K562 (cell line): ENCODE measurements at places on chromosomes 16 and 17. TPM values are rescaled to one million over a fixed set of nuclear protein-coding genes. Genes with fewer than 3 reads are reported as not detected.

Gene PPL
- total RNA-seq: 0.07 and 0.13 TPM in 2 replicates

GRCh38 chr16:49644145-49644463, 211.8 kb downstream of the ZNF423 start:
- H3K27ac ChIP-seq: no peak overlapping the region
- H3K4me1 ChIP-seq: no peaks in the 10 kb centered on the region
- H3K36me3 ChIP-seq: no peaks in the 10 kb centered on the region
- DNase-seq: no peak
- no peak overlapping the region for H3K4me3 ChIP-seq

DNA sequence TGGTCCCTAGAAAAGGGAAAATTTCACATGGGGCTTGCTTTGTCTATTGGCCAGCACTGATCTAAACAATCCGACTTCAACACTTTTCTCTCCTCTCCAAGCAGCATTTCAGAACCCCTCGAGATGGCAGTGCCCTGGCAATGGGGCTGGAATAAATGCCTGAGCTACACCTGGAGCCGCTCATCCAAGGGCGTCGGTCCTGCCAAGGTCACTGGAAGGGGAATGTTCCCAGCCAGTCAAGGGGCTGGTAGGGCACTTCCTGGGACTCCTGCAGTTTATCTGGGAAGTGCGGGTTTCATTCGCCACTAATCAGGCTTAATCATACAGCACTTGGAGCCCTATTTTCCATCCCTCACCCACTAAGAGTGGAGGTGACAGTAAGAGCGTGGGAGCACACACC, 17.1 kb downstream of the MEAK7 start:
- no peak overlapping the region for H3K27ac ChIP-seq
- H3K4me3 ChIP-seq: no peak overlapping the region
- no peak for DNase-seq
- H3K27me3 ChIP-seq: no peaks in the 10 kb centered on the region
- H3K36me3 ChIP-seq: no peaks in the 10 kb centered on the region
- no peaks in the 10 kb centered on the region for H3K4me1 ChIP-seq

DNA sequence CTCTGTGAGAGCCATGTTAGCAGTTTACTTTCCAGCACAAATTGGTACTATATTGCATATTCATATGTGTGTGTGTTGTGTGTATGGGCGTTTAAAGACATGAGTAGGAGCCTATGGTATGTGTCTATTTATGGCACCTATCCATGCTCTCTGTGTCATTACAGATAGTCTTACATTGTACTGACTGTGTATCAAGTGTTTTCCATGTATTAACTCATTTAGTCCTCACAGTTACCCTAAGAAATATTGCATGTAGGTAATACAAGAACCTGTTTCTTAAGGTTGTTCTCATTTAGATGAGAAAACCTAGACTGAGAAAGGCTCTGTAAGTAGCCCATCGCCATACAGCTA, 1.6 kb downstream of the ALG1 start:
- peaks cover 32% of the 10 kb centered on the region for H3K36me3 ChIP-seq
- peaks cover 5% of the 10 kb centered on the region; the same call in 1 of the 2 replicates for H3K4me1 ChIP-seq
- no peaks in the 10 kb centered on the region for H3K27me3 ChIP-seq

DNA sequence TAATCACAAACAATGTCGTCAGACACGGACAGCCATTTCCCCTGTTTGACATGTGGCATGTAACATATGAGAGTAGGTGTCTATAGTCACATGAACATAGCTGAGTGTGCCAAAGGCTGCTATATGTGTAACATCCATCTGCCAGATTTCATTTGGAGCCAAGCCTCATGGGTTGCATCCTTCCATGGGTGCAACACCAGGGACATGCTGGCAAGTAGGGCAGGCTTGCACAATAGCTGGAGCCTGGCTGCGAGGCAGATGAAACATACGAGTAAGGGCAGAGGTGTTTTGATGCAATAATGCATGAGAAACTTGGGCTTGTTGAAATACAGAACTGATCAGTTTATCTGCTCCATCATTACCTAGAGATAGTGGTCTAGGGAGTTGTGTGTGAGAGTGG, 9.0 kb upstream of the ZNF689 start:
- no peak for DNase-seq
- no peaks in the 10 kb centered on the region for H3K27me3 ChIP-seq
- no peak overlapping the region for H3K4me3 ChIP-seq
- no peak overlapping the region for H3K27ac ChIP-seq
- no peaks in the 10 kb centered on the region for H3K36me3 ChIP-seq
